Neural progenitor cell (in vitro differentiated cells): ENCODE measurements at places on chromosomes 6 and 20. TPM values are rescaled to one million over a fixed set of nuclear protein-coding genes. Genes with fewer than 3 reads are reported as not detected.

The SENP6 gene
- total RNA-seq: 108 and 202 TPM in 2 replicates

The GLYATL3 gene
- not detected in 2 replicates for total RNA-seq

DNA sequence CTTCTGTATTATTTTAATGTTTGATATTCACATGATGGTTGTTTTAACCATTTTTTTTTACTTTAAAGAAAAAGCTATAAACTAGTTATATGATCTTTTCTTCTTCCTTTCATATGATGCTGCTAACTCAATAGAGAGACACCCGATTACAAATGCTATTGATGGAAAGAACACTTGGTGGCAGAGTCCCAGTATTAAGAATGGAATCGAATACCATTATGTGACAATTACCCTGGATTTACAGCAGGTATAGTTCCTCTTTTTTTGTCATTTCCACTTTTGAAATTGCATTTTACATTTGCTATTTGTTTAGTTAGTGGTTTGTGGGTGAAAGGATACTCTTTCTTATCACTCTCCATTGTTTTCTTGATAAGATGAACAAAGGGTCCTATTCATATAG is 176.7 kb downstream of the LAMA2 start:
- DNase-seq: no peak

- no peak for DNase-seq
Measured at GRCh38 chr6:108210556-108210955, 44.7 kb downstream of the NR2E1 start.

GRCh38 chr20:25525295-25525694 is 60.0 kb downstream of the NINL start:
- no peak for DNase-seq

GRCh38 chr6:31690231-31691077 is 9.6 kb upstream of the LY6G5C start:
- DNase-seq: no peak
